ENCODE measurements at places on chromosomes 16 and 17.
A peak's percentile ranks its signal among the peaks of the same experiment; 100 is the strongest.

DNA sequence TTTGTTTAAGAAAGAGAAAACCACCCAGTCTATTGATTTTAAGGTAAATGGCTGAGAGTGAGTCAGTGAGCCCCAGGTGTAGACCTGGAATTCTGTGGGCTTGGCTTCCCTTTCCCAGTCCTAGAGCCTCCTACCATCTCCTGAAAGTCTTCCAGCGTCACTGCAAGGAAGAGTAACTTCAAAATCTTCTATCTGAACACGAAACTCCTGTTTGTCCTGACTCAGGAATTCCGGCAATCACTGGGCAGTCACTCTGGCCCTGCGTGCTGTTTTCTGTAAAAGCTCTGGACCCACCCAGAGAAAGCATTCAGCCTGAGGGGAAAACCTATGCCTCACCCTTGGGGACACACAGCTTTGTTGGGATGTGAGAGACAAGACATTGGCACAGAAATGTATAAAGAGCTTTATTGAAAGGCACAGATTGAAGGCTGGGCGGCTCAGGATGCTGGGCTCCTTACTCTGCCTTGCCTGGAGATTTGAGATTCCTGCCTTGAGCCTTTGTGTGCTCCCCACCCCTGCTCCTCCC, 15.9 kb downstream of the MINK1 start:
- no peak for DNase-seq

- no peak for DNase-seq
Observed at GRCh38 chr16:62254372-62254771, 218.1 kb upstream of the CDH8 start.

DNA sequence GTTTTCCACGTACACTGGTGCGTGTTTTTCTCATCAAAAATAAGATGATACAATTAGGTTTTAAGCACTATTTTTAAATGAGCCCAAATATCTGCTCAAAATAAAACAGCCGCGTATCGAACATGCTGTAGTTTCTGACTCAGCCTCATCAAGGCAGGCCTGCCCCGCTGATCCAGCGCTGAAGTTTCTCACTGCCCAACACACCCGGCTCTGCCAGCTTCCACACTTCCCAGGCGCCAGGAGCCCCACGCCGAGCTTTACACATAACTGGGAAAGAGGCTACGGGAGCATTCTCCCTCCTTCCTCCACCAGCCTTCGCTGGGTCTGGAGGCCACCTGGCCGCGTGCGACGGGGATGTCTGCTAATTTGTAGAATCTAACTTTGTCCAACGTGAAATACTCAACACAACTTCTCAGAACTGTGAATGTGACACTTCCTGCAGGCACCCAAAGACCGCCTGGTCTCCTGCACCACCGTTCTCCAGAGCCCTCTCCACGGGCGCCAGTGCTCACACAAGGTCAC, 42.1 kb downstream of the MAP1LC3B start:
- no peak for DNase-seq

- DNase-seq = no peak
Observed at GRCh38 chr17:65679165-65679845, 117.9 kb upstream of the AXIN2 start.

GRCh38 chr17:35227546-35227945, 15.3 kb upstream of the SLFN5 start:
- no peak for DNase-seq

- DNase-seq = no peak
Observed at GRCh38 chr17:3911271-3912053, 4.8 kb downstream of the P2RX1 start.

GRCh38 chr17:52106072-52106471, 52.4 kb downstream of the CA10 start:
- no peak for DNase-seq

DNA sequence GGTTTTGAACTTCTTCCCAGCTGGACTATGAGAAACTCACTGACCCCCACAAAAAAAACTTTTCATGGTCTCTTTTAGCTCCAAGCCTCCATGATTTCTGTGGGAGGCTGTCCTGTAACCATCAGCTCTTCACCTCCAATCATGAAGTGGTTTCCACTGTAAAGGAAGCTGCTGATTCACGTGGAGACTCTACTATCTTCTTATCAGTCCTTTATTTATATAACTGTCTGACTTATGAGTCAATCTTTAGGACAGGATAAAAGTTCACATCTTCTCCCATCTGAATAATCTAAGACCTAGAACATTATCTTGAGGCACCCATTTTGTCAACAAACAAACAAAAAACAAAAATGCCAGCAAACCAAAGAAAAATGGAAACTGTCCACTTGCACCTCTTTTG, 409.9 kb downstream of the SLC39A11 start:
- peak; percentile 34 for DNase-seq

- DNase-seq = no peak
Observed at GRCh38 chr17:10726196-10726595, 3.6 kb downstream of the TMEM220 start.

DNA sequence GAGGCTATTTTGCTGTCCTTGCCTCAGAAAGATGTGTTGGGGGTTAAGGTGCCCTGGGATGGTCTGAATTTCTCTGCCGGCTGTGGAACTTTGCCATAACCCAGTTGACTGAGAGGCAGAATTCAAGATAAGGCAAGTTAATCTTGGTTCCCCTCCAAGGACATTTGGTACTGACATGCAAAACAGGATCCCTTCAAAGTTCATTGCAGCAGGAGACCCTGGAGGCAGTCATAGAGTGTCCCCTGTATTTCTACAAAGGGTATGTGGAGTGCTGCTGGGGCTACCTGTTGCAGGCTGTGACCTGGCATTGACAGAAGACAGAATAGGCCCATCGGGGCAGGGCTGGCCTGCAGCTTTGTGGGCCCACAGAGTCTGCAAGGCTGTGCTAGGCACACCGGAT, 135.6 kb upstream of the IRX3 start:
- DNase-seq = no peak

DNA sequence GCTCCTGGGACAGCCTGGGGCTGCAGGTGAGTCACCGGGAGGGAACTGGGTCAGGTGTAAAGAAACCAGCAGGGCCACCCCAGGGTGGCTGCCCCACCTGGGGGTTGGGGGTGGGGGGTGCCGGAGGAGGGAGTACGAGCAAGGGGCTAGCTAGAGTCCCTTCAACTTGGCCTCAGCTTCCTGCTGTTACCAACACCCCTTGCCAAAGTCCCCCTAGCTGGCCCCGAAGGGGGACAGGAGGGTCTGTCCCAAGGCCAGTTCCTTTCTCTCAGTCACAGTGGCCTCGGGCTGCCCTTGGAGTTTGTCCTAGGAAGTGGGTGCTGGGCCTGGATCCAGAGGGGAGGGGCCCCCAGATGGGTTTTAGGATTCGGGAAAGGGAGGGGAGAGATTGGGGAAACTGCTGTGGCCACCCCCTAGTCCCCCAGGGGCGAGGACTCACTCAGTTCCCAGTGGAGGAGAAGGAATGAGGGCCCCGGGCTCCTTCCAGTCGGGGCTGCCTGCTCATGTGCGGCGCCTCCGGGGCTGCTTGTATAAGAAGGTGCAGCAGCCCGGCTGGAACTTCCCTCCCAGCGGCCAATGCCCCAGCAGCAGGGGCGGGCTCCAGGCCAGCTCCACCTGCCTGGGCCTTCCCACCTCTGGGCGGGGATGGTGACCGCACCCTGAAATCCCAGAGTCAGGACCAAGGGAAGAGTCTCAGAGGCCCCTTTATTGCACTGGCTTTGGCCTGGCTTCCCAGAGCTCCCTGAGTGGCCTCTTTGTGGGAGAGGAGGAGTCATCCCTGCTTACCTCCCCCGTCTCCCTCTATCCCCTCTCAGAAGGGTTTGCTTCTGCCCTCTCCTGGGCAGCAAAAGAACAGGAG, 7.3 kb downstream of the ARHGAP27 start:
- peak; percentile 97 for DNase-seq

DNA sequence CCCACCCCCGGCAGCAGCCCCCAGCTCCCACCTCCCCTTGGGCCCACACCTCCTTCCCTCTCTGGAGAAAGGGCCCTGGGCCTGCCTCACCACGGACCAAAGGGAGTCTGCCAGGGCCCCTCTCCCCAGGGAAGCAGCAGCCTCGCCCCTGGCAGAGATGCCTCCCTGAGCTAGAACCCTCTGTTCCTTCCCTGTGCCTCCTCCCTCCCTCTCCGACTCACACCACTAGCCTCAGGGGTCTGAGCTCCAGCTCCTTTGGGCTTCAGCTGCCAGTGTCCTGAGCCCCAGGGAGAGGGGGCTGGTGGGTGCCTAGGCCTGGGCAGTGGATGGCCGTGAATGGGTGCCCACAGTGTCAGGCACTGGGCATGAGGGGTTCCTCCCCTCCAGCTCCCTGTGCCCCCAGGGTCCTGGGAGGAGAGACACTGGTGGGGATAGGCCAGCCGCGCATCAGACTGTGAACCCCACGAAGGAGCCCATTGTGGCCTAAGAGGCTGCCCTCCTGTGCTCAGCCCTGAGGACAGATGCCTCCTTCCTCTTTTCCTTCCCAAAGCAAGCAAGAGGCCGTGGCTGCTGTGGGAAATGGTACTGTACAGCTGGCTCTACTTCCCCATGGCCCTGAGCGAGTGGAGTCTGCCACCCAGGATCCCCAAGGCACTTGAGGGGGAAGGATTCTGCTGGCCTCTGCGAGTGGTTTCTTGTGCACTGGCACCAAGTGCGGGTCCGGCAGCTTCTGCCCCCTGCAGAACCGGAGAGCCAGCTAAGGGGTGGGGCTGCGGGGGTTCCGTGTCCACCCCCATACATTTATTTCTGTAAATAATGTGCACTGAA, 20.7 kb downstream of the MMP15 start:
- no peak for DNase-seq

GRCh38 chr17:50501054-50501453, 7.2 kb upstream of the MYCBPAP start:
- DNase-seq = no peak

DNA sequence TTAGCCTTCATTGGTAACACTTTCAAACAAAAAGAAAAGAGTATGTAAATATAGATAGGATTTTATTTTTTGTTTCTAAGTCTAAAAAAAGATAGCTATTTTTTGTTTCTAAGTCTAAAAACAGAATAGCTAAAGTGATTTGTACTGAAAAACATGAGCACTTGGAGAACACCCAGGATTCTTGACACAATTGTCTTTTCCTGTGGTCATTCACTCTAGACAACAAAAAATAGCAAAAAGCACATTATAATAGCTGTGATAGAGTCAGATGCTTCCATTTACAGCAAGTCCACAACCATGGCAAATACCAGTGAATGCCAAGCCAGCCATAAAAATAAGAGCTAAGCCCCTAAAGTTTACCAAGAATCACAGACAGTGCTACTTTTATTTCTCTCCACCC, 36.7 kb downstream of the SKAP1 start:
- DNase-seq = no peak

DNA sequence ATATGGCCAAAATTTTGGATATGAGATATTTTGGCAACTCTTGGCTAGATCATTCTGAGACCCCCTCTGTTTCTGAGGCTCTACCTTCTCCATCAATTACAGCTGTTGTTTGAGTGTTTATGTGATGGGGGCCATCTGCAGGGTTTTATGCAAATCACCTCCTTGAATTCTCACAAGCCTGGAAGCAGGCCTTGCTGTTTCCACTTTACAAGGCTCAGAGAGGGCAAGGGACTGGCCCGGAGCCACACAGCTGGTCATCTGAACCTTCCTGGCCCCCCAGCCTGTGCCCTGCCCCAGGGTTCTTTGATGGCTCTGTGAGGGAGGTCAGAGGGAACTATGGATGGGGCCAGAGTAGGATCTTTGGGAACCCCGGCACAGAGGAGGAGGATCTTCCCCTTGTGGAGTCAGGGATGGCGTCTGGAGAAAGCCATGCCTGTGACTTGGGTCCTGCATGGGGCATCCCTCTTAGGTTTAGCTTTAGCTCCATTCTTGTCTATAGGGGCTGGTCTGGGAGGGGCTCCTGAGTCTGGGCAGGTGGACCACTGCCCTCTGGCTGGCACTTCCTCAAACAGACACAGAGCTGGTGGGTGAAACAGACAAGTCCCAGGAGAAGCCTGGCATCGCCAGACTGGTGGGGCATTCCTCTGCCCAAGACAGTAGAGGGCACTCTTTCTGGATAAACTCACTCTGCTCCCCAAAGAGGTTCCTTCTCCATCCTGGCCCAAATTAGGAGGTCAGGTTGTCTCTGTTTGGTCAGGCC, 26.2 kb downstream of the IL21R start:
- no peak for DNase-seq

- DNase-seq = peak; percentile 12
Observed at GRCh38 chr16:81350306-81350615, 35.5 kb downstream of the GAN start.

DNA sequence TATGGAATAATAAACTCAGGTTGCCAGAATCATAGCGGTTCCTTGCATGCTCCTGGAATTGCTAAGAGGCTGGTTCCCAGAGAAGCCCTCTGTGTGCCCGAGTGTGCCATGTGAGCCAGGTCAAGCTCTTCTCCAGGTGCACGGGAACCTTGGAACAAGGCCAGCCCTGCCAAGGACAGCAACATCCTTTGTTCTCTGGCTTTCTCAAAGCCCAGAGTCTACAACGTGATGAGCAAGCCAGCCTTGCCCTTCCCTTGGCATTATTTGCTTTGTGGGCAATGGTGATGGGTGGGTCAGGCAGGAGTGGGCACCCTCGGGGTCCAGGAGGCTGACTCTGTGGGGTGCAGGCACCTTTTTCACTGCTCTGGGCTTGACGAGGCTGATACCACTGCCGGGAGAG, 14.2 kb upstream of the SEC14L1 start:
- DNase-seq = no peak

GRCh38 chr17:64947152-64947551, 27.9 kb upstream of the LRRC37A3 start:
- DNase-seq = no peak

Measured in HTR-8/SVneo (cell line).